A549 treated with RU486 at 1 μM for 4 hours (cell line): ENCODE measurements at places on chromosomes 16 and 17. TPM values are rescaled to one million over a fixed set of nuclear protein-coding genes. Genes with fewer than 3 reads are reported as not detected.

Gene DDX52
- 26.3 to 32.7 TPM (median 29.9 TPM) in 5 replicates for total RNA-seq

Gene HLF
- 0.05 to 0.42 TPM (median 0.19 TPM) in 5 replicates for total RNA-seq

Gene KRT31
- not detected in 5 replicates for total RNA-seq

Gene IRF8
- total RNA-seq, result 0.35 to 1.0 TPM (median 0.58 TPM) in 5 replicates

Gene CSH1
- total RNA-seq, result not detected in 5 replicates

Gene TBC1D28
- total RNA-seq, result not detected in 5 replicates

Gene CPNE7
- 41.6 to 67.2 TPM (median 63.9 TPM) in 5 replicates for total RNA-seq

Gene KIFC3
- total RNA-seq, result 138 to 197 TPM (median 184 TPM) in 5 replicates

Gene TIMM22
- total RNA-seq, result 25.2 to 31.1 TPM (median 27.8 TPM) in 5 replicates

Gene NEUROD2
- total RNA-seq, result not detected in 5 replicates

Gene GAST
- 0.57 TPM in 1 of 5 replicates, not detected in the others for total RNA-seq

Gene PSMD3
- 149 to 180 TPM (median 173 TPM) in 5 replicates for total RNA-seq

Gene EIF4A3
- total RNA-seq, result 201 to 236 TPM (median 218 TPM) in 5 replicates

Gene IL34
- 0.46 to 1.3 TPM (median 0.71 TPM) in 5 replicates for total RNA-seq

Gene TEKT5
- not detected in 5 replicates for total RNA-seq

Gene CLEC3A
- not detected in 5 replicates for total RNA-seq

Gene KRTAP2-1
- total RNA-seq, result not detected in 5 replicates

Gene VPS9D1
- 2.3 to 5.1 TPM (median 3.9 TPM) in 5 replicates for total RNA-seq

Gene ZNF469
- total RNA-seq, result 7.6 to 16.0 TPM (median 11.1 TPM) in 5 replicates

Gene TNS4
- 97.4 to 131 TPM (median 101 TPM) in 5 replicates for total RNA-seq

Gene CNTNAP1
- total RNA-seq, result 4.3 to 6.5 TPM (median 5.8 TPM) in 5 replicates

Gene ZNF629
- total RNA-seq, result 15.7 to 19.3 TPM (median 17.4 TPM) in 5 replicates

Gene KRTAP9-8
- not detected in 5 replicates for total RNA-seq

Gene OR2C1
- total RNA-seq, result not detected in 5 replicates

Gene SPATA22
- not detected in 5 replicates for total RNA-seq

Gene NTN1
- 0.33 to 0.53 TPM (median 0.42 TPM) in 5 replicates for total RNA-seq

Gene SOST
- total RNA-seq, result not detected in 5 replicates

Gene ASGR1
- total RNA-seq, result 1.0 to 1.5 TPM (median 1.3 TPM) in 5 replicates

Gene ATP1B2
- 0.13 to 0.42 TPM (median 0.27 TPM) in 5 replicates for total RNA-seq

Gene HIGD1B
- not detected in 5 replicates for total RNA-seq

Gene SLFN12L
- 0.05 TPM in 1 of 5 replicates, not detected in the others for total RNA-seq

Gene FOXN1
- total RNA-seq, result not detected in 5 replicates

Gene RAB37
- 1.0 to 3.1 TPM (median 1.2 TPM) in 5 replicates for total RNA-seq

Gene TNFRSF17
- total RNA-seq, result not detected in 5 replicates

Gene KRT15
- 3.3 to 5.3 TPM (median 4.1 TPM) in 5 replicates for total RNA-seq

Gene PEX12
- 6.0 to 7.8 TPM (median 7.5 TPM) in 5 replicates for total RNA-seq

Gene CCL3
- not detected in 5 replicates for total RNA-seq

Gene ABCA9
- not detected in 5 replicates for total RNA-seq

Gene HAS3
- total RNA-seq, result 38.9 to 59.6 TPM (median 52.0 TPM) in 5 replicates

Gene KCNJ2
- 0.05 to 0.13 TPM (median 0.09 TPM) in 5 replicates for total RNA-seq

Gene GPR179
- total RNA-seq, result 0.02 to 0.05 TPM (median 0.03 TPM) in 5 replicates

Gene NPIPA3
- total RNA-seq, result 0.91 to 2.0 TPM (median 1.4 TPM) in 5 replicates

Gene WNT9B
- total RNA-seq, result not detected in 5 replicates

Gene SEPTIN12
- not detected in 5 replicates for total RNA-seq

Gene OR3A1
- total RNA-seq, result not detected in 5 replicates

Gene TLCD3B
- 0.21 to 0.48 TPM (median 0.47 TPM) in 4 of 5 replicates, not detected in the other for total RNA-seq

Gene PGAP3
- total RNA-seq, result 6.4 to 8.5 TPM (median 8.1 TPM) in 5 replicates

Gene DHRS7C
- total RNA-seq, result not detected in 5 replicates

Gene NXPH3
- 0.15 to 0.37 TPM (median 0.19 TPM) in 5 replicates for total RNA-seq

Gene PSMD7
- 129 to 183 TPM (median 143 TPM) in 5 replicates for total RNA-seq

Gene ENPP7
- not detected in 5 replicates for total RNA-seq

Gene G6PC1
- not detected in 5 replicates for total RNA-seq

Gene C16orf96
- total RNA-seq, result not detected in 5 replicates
